ENCODE measurements at places on chromosomes 1 and 21. TPM values are rescaled to one million over a fixed set of nuclear protein-coding genes. Genes with fewer than 3 reads are reported as not detected.

Gene TRIM67
- total RNA-seq: not detected

Gene MAP10
- total RNA-seq: 1.2 TPM

Gene LORICRIN
- not detected for total RNA-seq

Gene LEFTY1
- total RNA-seq: not detected

Gene GBP7
- total RNA-seq: not detected

Gene KRTAP20-4
- not detected for total RNA-seq

Gene OVAAL
- not detected for total RNA-seq

Gene ZZZ3
- 43.4 TPM for total RNA-seq

Gene DPH5
- 35.2 TPM for total RNA-seq
